ENCODE measurements at places on chromosomes 1 and 21. TPM values are rescaled to one million over a fixed set of nuclear protein-coding genes. Genes with fewer than 3 reads are reported as not detected.

GRCh38 chr1:184390889-184391288, 4.1 kb downstream of the C1orf21 start:
- no peak for DNase-seq

GRCh38 chr1:76799700-76800099, 67.6 kb upstream of the ST6GALNAC5 start:
- DNase-seq, result no peak

GRCh38 chr1:155012026-155012546, 9.5 kb downstream of the ZBTB7B start:
- no peak for DNase-seq

DNA sequence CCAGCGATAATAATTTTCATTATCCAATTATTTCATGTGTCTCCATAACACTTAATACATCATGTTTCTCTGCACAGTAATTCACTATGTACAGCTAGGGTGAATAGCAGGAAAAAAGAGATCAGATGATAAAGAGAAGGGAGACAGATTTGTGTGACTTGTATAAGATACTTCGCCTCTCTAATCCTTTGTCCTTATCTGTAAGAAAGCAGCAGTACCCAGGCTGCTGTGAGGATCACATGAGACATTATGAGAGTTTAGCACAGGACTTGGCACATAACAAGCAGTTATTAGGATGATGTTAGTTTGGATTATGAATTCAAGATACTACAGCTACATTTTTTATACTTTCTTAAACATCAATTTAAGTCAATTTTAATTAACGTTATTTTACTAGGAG, 6.3 kb downstream of the ERG start:
- DNase-seq, result no peak

DNA sequence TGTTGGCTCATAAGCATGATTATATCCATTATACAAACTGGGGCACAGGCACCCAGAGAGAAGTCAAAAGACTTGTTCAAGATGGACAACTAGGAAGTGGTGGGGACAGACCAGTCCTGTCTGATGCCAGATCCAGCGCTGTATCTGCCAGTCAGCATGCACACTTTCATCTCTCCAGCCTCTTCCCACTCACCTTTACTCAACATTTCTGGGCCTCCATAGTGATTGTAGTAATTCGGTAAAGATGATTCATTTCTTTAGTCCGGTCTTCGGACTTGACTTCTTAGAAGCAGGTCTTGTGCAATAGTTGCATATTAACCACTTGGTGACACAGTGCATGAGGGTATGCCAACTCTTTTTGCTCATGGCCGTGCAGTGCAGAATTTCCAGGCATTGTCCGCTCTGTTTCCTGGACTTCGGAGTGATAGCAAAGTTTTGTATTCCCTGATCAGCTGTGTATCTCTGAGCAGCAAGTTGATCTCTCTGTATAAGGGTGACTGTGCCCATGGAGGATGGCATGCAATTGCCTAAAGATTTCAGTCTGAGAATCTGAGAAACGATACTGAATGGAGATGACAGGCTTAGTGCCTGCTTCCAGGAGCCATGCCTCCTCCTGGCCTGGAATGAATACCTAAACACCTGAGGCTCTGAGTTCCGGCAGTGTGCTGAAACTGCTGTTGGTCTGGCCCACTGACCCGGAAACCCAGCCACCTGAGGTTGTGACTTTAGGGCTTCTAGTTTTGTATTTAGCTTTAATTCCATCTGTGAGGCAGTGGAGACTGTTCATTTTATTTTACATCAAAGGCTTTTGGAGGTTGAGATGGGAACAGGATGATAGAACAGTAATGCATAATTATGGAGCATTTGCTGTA, 39.0 kb downstream of the GALNT2 start:
- DNase-seq, result peak; percentile 59

- DNase-seq, result no peak
These were observed 4.7 kb upstream of the C21orf91 start for GRCh38 chr21:17823846-17824245.

DNA sequence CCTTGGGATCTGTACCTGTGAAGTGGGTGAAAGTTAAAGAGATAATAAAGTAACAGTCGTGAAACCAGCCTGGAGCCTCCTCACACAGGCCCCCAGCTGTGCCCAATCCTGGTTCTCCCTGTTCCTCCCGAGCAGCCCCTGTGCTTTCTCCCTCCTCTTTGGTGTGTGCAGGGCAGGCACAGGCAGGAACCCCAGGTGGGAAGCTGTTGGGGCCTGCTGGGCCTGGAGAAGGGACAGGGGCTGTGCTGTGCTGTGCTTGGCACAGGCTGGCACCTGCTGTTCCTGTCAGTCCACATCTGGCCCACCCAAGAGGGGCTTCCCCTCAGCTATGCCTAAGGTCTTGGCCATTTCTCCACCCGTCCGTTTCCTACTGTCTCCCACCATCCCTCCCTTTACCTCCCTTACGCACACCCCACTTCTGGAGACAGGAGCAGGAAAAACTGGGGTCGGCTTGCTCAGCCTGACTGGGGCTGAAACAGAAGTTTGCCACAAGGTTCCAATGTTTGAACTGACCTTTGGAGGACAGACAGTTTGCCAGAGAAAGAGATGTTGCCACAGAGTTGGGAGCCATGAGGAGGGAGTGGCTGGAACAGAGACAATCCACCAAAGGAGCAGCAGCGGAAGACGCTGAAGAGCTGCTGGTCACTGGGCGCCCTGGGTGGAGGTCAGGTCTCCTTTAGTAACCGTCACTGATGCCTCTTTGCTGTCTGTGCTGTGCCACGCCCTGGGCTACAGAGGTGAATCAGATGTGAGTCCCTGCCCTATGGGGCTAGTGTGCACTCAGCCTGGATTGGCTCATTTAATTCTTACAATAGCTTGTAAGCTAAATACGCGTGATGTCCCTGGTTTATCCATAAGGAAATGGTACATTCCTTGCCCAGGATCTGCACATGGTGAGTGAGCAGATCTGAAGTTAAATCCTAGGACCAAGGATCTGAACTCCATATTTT, 18.8 kb upstream of the ARTN start:
- no peak for DNase-seq

GRCh38 chr1:110542725-110543124, 23.8 kb upstream of the KCNA10 start:
- DNase-seq, result no peak

DNA sequence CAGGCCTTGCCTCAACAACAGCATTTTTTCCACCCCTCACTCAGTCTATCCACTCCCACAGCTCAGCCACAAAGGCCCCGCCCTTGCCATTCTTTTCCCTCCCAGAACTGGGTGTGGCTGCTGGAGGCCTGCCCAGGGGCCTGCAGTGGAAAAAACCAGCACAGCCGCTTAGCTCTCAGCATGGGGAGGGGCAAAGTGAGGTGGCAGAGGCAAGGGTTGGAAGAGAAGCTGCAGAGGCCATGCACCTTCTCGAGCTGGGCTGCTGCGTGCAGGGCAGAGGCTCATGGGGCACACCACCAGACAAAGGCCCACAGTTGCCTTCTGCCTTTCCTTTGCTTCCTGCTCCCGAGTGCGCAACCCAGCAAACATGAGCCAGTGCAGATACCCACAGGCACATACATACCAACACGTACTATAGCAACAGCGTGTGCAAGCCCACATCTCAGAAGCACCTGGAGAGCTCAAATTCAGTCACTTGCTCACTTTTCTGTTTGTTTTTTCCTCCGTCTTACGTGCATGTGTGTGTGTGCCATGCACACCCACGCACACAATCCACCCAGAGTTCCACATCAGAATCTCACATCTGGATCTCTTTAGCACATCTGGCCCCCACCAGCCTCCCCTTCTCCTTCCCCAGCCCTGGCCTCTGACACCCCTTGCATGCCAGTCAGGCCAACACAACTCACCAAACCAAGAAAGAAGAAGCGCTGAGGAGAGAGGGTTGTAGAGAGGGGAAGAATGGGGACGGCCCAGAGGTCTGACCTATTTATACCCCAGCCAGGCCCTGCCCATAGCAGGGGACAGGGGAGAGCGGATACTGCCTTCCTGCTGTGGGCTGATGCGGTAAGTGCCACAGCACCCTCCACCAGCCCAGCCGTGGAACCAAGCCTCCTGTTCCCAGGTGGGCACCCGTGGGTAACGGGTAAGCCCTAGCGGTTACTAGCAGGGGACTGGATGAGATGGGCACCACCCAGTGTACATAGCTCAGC, at the start of gene S100A4:
Gene S100A4, minus strand, starts transcription at position 740 of the 989 bp plus-strand sequence. CDS start 1,012 bp downstream, outside the sequence.
- DNase-seq, result peak; percentile 46

Gene GJA9
- polyA plus RNA-seq, result not detected

- DNase-seq, result no peak
These were observed 78.3 kb downstream of the VWA5B1 start for GRCh38 chr1:20368866-20369470.
